ENCODE measurements at places on chromosomes 11 and 22.
A peak's percentile ranks its signal among the peaks of the same experiment; 100 is the strongest.

DNA sequence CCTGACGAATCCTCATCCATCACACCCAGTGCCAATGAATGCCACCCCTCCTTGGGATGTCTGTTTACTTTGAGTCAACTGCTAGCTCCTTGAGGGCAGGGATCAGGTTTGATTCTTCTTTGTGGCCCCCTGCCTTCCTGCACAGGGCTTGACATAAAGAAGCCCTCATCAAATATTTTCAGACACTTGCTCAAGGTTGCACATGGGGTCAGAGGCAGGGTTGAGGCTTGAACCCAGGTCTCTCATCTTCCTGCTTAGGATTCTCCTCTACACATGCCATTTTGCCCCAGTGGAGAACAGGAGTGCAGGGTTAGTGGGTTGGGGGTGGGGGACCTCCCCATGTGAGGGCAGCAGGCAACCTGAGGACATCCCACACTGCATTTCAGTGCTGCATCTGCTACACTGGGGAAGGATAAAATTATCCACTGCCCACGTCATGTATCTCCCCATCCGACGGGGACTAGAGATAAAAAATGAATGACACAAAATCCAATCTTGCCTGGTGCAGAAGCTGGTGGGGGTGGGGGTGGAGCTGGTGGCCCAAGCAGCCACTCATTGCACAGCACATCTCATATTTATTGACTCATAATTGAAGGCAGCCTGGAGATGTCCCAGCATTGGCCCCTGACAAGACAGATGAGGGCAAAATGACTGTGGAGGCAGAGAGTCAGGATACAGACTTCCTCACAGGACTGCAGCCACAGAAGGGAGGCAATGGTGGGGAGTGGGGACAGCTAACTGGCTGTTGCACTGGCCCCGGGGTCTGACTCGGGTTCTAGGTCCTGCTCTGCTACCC lies 41.3 kb downstream of the NEU3 start:
- DNase-seq, result no peak

- no peak for DNase-seq
Observed at GRCh38 chr11:67060111-67060522, 3.5 kb downstream of the RHOD start.

DNA sequence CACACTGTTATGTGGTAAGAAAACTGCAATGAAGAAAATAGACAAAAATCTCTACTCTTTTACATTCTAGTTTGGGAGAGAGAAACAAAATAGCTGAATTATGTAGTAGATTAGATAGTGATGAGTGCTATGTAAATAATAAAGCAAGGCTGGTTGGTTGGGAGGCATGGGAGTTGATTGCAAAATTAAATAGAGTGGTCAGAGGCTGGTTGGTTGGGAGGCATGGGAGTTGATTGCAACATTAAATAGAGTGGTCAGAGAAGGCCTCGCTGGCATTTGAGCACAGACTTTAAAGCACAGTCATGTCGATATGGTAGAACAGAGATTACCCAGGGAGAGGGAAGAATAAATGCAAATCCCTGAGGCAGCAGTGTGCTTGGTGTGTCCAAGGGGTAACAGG lies 22.4 kb downstream of the SIK2 start:
- DNase-seq, result peak; percentile 50

DNA sequence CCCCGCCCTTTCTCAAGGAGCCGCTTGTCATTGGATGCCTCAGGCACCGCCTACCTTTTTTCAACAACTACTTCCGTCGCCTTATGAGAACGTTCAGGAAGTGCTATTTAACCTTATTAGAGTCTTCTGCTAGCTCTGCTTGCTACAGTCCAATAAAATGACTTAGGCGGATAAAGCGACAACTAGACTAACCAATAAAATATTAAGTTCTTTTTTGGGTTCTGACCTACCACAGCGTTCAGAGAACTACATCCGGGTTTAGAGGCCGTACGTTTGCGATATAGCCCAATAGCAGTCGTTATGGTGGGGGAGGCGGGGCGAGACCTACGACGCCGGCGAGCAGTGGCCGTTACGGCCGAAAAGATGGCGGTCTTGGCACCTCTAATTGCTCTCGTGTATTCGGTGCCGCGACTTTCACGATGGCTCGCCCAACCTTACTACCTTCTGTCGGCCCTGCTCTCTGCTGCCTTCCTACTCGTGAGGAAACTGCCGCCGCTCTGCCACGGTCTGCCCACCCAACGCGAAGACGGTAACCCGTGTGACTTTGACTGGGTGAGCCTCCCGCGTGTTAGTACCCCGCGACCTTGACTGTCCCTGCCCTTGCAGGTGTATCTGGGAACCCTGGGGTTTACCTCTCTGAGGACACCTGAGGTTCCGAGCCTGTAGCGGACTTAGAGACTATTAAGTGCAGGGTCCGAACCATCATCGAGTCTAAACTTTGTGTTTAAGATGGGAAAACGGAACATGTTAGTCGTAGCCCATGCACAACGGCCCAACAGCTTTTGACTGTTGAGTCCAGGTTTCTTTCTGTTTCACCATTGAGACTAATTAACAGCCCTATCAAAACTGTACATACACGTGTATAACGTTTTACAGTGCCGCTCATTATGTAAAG lies at the start of gene TMX2:
TSS of gene TMX2 (plus strand) at position 338 of the 895 bp plus-strand sequence. CDS start at position 364, 26 bp downstream.
- peak; percentile 95 for DNase-seq

- DNase-seq, result no peak
Observed at GRCh38 chr11:59040607-59041006, 45.5 kb upstream of the GLYATL1B start.

DNA sequence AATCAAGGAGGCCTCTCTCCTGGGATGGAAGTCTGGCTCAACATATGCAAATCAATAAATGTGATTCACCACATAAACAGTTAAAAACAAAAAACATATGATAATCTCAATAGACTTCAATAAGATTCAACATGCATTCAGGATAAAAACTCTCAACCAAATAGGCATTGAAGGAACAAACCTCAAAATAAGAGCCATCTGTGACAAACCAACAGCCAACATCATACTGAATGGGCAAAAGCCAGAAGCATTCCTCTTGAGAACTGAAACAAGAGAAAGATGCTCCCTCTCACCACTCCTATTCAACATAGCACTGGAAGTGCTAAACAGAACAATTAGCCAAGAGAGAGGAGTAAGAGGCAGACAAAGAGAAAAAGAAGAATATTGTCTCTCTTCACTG lies 54.0 kb upstream of the SEZ6L start:
- DNase-seq, result no peak

GRCh38 chr22:30968015-30968923 lies at the start of gene MORC2:
Gene MORC2 (minus strand): TSS chr22:30968774. CDS start chr22:30967889, 885 bp downstream.
- peak; percentile 83 for DNase-seq

- DNase-seq, result no peak
Observed at GRCh38 chr11:12716816-12717215, 42.6 kb downstream of the TEAD1 start.

- DNase-seq, result no peak
Observed at GRCh38 chr22:38208551-38208968, 6.8 kb downstream of the MAFF start.

GRCh38 chr11:123546515-123546914 lies 107.9 kb downstream of the SCN3B start:
- no peak for DNase-seq

DNA sequence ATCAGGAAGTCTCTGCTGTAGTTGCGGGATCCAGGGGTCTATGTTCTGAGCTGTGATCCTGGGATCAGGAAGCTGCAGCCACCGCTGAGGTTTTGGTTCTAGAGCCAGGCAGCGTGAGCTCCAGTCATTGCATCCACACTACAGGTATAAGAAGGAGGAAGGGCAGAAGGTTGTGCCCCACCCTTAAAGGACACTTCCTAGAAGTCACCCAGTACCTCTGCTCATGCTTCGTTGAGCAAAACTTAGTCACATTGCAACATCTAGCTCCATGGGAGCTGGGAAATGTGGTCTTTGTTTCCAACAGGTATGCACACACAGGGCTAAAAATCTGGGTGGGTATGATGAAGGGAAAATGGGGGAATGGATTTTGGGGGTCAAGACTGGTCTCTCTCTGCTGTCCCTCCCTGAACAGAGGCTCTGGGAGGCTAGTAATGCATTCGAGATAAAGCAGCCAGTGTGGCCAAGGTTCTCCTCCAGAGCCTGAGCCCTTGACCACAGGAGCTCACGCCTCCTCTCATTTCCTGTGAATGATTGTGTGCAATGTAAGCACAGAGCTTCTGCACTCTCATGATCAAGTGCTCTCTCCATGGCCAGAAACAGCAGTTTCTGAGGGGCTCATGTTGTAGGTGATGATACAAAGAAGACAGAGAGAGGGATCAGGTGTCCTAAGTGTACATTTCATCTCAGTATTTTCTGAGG lies 86.8 kb upstream of the OR4B1 start:
- no peak for DNase-seq

DNA sequence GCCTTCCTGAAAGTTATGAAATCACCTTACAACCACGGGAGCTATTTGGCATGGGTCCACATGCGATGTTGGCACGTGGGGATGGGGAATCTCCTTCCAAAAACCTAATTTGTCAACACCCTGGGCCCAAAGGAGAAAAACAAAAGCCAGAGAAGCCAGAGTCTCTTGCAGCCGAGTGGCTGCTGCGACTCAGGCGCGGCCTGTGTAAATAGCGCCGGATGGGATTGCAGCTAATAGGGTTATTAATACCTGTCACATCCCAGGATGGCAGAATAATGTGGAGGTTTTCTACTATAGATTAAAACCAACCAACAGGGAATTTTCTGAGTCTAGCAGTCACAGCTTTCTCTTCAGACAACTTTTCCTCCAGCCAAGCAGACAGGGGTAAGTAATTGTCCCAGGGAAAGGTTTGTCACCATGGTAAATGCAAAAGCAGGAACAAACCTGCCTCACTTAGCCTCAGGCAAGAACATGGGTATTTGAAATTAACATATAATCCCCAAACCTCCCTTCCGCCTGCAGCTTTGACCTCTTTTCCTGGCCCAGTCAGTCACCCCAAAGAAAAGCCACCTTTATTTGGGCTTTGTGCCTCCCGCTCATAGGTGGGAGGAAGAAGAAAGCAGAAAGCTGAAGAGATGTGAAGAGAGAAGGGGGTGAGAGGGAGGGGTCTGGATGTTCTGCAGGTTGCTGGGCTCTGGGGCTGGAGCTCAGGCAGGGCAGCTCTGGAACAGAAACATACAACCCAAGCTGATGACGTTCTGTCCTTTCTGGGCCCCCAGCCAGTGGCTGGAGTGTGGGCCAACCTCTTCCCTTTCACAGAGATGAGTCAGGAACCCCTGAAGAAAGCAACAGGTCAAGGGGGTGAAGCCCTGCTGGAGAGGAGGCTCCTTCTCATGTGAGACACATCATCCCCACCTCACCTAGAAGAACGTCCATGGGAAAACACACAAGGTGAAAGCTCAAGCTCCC lies 376.5 kb downstream of the NXPE2 start:
- DNase-seq, result no peak

DNA sequence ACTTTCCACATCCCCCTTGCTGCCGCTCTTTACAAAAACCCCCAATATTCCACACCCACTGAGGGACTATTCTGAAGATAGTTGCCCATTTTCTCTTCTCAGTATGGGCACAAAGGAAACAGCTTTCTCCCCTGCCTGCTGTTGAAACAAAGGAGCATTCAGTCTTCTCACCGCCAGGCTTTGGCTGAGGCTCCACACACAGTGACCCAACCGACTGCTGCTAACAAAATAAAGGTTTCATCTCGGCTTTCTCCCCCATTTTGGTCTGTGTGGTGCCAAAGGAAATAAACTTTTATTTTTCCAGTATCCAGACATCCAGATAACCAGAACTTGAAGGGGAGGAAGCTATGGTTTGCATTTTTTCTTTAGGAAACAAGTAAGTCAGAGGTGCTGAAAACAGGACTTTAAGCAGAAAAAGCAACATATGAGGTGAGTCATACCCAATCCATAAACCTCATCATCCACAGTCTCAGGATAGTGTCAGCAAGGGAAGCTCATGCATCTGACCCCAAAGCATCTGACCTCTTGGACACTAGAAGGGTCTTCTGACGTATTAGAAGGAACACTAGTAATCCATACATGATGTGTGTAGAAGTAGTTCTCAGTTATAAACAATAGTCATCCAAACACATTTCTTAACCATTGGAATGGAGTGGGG lies 6.4 kb downstream of the CLMP start:
- no peak for DNase-seq

GRCh38 chr11:134513585-134514120 lies 101.6 kb upstream of the B3GAT1 start:
- DNase-seq, result peak; percentile 30

GRCh38 chr11:35088676-35089075 lies 50.3 kb upstream of the CD44 start:
- DNase-seq, result no peak

- DNase-seq, result no peak
Observed at GRCh38 chr11:120740380-120740779, 228.8 kb downstream of the GRIK4 start.

DNA sequence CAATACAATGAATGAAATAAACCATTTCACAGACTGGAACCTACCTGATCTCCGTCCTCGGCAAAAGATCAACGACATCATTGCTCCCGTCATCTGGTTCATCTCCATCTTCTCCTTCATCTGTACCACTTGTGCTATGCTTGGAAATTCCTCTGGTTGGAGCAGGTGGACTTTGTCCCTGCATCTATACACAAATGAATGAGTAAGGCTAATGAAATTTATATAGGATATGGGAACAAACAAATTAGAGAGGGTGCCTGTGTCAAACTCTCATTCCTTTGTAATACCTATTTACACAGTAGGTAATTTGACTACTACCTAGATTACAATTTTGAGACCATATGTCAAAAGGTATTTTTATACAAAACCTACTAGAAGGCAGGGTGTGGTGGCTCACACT lies 59.4 kb downstream of the F2 start:
- peak; percentile 53 for DNase-seq

GRCh38 chr22:46308283-46308988 lies 11.8 kb downstream of the GTSE1 start:
- DNase-seq, result no peak

DNA sequence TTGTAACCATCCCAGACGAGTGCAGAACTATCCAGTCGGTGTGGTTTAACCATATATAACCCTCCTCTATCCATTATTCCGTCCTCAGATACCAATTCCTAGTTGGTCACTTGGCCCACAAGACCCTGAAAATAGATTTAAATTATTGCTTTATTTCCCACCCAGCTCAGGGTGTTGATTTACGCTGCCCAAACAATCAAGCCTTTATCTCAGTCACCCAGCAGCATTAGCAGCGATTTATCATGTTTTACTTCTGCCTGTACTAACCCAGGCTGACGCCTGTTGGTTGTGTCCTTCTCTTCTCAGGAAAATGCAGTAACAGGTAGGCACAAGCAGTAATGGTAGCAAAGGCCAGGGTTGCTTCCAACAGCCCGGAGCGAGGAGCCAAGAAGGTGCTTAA lies 81.2 kb downstream of the DSCAML1 start:
- DNase-seq, result no peak

DNA sequence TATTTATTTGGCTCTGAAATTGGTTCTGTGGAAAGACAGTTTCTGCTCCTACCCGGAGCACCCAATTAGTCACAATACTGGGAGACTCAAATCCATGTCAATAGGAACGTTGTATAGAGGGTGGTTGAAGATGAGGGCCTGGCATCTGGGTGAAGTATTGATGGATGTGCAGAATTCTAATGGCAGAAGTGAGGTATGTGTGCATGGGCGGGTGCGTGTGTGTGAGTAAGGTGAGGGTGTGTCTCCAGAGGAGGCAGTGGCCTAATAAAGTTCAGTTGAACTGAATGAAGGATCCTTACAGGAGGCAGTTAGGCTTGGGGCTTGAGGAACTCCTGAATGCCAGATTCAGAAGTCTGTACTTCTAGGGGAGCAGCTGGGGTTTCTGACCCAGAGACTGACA lies 71.8 kb upstream of the B3GAT1 start:
- DNase-seq, result no peak

- no peak for DNase-seq
Observed at GRCh38 chr11:113048820-113049768, 87.9 kb downstream of the NCAM1 start.

All from Caco-2 (cell line).